HS-5 (cell line): ENCODE measurements at places on chromosomes 1 and 21.

- no peak for DNase-seq
Measured at GRCh38 chr1:69852151-69852550, 284.4 kb downstream of the LRRC7 start.

- DNase-seq = no peak
Measured at GRCh38 chr1:111833334-111833733, 77.6 kb downstream of the DDX20 start.

DNA sequence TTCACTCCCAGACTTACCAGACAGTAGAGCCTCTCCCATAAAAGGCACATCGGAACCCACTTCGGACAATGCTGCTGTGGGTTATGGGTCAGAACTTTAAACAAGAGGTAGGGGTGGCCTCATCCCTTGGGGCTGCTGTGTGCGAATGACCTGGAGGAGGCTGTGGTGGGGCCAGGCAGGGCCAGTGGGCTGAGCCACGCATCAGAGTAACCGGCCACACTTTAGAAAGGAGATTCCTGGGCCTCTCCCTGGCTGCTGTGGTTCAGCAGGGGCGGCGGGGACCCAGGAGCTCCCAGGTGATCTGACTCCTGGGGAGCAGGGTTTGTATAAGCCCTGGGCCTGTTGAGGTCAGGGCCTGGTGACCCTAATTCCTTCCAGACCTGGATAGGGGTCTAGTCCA lies 110.2 kb upstream of the C1orf174 start:
- DNase-seq = no peak

- DNase-seq = no peak
Measured at GRCh38 chr1:68812333-68812732, 315.5 kb upstream of the DEPDC1 start.

GRCh38 chr1:165153182-165153581 lies 203.3 kb downstream of the LMX1A start:
- no peak for DNase-seq

DNA sequence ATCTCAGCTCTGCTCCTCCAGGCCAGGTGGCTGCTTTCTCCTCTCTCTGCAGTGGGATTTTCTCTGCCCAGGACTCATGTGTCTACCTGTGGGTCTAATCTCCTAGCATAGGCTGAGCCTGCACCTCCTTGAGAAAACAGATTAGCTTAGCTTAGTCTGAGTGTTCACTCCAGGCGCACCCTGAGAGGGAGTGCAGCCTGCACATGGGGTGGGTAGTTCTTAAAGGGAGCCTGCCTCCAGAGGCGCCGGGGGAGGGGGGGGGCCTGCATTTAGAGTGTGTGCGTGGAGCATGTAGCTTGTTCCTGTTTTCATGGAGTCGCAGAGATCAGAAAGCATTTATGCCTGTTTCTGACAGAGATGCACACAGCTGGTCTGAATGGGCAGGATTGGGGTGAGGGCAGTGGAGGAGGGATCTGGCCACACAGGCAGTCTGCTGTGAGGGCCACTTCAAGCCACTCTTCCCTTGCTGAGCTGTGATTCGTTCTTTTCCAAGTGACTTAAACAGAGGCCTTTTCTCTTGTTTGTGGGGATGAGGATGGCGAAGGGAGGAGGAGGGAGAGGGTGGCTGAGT lies 45.2 kb downstream of the GALNT2 start:
- DNase-seq = no peak

DNA sequence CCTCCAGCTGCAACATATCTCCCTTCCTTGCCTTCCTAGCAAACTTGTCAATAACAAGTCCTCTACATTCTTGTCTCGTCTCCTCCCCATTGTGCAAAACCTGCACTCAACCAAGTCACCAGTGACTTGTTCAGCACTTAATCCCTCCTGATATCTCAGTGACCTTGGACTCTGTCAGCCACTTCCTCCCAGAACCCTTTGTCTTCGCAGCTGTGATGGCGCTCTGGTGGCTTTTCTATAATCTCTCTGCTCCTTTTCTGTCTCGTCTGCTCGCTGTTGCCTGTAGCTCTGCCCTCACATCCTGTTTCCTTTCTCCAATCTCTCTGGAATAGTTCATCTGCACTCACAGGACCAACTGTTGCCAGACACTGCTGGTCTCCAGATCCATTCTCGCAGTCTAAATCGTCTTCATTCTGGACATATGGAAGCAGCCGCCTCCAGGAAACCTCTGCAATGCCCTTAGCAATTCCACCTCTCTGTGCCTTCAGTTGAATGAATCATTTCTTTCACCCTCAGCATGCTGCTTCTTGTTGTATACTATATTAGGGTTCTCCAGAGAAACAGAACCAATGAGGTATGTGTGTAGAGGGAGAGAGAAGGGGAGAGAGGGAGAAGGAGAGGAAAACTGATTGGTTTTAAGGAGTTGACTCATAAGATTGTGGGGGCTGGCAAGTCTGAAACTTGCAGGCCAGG lies 17.4 kb upstream of the IFNAR2 start:
- DNase-seq = no peak

- DNase-seq = no peak
Measured at GRCh38 chr1:24987875-24988557, 57.9 kb upstream of the RUNX3 start.

- no peak for DNase-seq
Measured at GRCh38 chr1:9041116-9041779, 15.0 kb upstream of the SLC2A7 start.

GRCh38 chr1:22153660-22154437 lies 11.0 kb upstream of the WNT4 start:
- DNase-seq = no peak

- no peak for DNase-seq
Measured at GRCh38 chr1:14507262-14507661, 91.2 kb upstream of the KAZN start.

- DNase-seq = no peak
Measured at GRCh38 chr1:41890825-41891198, 27.9 kb downstream of the HIVEP3 start.

GRCh38 chr1:20612221-20612746 lies 21.0 kb upstream of the PINK1 start:
- DNase-seq = no peak

GRCh38 chr1:212669102-212669501 lies 30.5 kb downstream of the BATF3 start:
- no peak for DNase-seq

DNA sequence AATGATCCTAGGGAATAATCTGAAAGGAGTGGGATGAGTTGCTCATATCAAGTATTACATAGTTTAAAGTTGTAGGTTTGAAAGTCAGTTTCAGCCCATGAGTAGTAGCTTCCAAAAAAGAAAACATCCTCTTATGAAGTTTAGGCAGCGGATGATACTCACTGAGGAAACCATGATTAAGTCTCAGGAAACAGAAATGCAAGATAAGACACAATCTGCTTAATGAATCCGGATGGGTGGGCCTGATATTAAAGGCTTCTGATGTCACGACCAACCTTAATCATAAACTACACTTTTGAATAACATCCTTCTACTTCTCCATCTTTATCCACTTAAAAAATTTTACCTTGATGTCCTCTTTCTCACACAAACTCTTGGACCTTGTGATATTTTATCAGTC lies 61.8 kb downstream of the S1PR1 start:
- no peak for DNase-seq

GRCh38 chr1:223242382-223242955 lies 99.4 kb upstream of the TLR5 start:
- DNase-seq = no peak

DNA sequence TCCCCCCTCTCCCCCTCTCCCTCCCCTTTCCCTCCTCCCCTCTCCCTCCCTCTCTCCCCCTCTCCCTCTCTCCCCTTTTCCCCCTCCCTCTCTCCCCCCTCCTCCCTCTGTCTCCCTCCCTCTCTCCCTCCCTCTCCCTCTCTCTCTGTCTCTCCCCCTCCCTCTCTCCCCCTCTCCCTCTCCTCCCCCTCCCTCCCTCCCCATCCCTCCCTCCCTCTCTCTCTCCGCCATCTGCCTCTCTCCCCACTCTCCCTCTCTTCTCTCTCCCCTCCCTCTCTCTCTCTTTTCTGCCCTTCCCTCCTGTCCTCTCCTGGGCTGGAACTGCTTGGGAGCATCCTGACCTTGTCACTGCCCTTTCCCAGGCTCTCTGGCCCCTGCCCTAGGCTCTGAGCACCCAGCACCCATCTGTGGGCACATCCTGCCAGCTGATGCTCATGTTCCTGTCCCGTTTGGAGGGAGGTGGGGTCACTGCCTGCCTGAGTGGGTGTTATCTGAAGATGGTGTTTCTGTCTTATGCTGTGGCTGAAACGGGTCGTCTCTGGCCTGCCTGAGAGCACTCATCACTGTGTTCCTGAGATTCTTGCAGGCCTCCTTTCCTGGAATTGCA lies 10.8 kb downstream of the FTCD start:
- no peak for DNase-seq

- DNase-seq = no peak
Measured at GRCh38 chr1:164712131-164713036, 153.4 kb downstream of the PBX1 start.

DNA sequence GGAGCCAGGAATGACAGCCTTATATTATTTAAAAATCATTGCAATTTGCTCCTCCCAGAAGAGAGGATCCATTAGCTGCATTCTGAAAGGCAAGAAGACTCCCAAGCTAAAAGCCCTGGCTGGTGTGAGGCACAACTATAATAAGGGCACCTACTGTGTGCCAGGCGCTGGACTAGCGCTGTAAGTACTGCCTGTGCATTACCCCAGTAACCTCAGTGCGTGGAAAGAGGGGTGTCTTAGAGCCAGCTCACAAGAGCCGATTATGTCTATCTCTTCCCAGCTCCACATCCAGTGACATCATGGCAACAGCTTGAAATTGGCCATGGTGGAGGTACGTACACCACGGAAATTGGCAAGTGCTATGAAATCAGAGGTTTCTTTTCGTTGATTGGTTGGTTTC lies 141.7 kb upstream of the IRF2BP2 start:
- DNase-seq = no peak

DNA sequence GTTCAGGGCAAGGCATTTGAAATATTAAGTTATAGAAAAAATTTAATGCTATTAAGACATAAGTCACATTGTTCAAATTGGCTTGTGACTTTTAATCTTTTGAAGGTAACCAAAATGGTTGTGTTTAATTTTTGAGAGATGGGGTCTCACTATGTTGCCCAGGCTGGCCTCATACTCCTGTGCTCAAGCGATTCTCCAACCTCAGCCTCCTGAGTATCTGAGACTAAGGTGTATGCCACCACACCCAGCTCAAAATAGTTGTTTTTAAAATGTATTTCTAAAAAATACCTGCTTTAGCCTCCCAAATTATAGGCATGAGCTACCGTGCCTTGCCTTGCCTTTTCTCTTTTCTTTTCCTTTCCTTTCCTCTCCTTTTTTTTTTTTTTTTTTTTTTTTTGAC lies 26.0 kb upstream of the CHAF1B start:
- DNase-seq = no peak

DNA sequence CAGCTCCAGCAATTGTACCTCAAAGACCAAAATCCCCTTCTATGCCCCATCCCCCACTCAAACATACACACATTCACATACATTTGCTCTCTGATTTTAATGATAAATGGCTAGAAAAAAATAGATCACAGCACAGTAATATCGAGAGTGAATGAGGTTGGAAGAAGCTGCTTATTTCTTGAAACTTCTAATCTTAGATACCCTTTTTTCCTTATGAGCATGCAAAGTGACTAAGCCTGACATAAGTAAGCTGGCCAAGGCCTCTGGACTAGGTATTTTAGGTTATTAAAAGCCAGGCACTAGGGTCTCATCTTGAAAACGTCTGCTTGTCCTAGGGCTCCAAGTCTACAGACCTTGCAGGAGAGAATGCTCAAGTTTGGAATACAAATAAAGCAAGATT lies 133.6 kb downstream of the TGFBR3 start:
- no peak for DNase-seq

- DNase-seq = peak; percentile 23
Measured at GRCh38 chr21:45292399-45293219, 4.9 kb upstream of the POFUT2 start.
